Uterine smooth muscle cell (primary cell): ENCODE measurements at places on chromosomes 5 and 9. TPM values are rescaled to one million over a fixed set of nuclear protein-coding genes. Genes with fewer than 3 reads are reported as not detected.

PPP2R2B gene
- total RNA-seq: 0.87 and 1.3 TPM in 2 replicates

MED7 gene
- total RNA-seq: 10.6 TPM in 2 replicates

ARID3C gene
- total RNA-seq: 0.12 and 0.22 TPM in 2 replicates

FLT4 gene
- 0.11 and 0.25 TPM in 2 replicates for total RNA-seq

LIX1 gene
- not detected in 2 replicates for total RNA-seq

NR5A1 gene
- not detected in 2 replicates for total RNA-seq

PCA3 gene
- under 0.01 TPM in 2 replicates for total RNA-seq

GFPT2 gene
- 24.2 and 27.7 TPM in 2 replicates for total RNA-seq

HTR4 gene
- total RNA-seq: not detected in 2 replicates

BARHL1 gene
- total RNA-seq: not detected in 2 replicates

TMEM215 gene
- total RNA-seq: under 0.01 TPM in 1 of 2 replicates, not detected in the other

SLC36A2 gene
- not detected in 2 replicates for total RNA-seq
